ENCODE measurements at places on chromosomes 13 and 19.

DNA sequence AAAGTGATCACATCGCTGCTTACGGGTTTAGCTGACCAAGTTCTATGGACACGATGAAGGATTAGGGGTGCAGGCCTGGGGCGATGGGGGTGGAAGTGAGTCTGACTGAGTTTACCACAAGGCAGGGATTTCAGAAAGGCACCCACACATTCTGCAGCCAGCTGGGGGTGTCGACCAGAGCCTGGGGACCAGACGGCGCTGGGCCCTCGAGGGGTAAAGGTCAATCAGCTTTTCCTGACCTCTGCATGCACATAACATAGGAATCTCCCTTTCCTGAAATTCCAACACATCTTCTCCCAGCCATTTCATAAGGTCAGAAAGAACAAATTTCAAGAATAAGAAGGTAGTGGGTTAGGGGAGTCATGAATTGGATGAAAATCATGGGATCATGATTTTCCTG, 92.0 kb downstream of the ZNF536 start:
- DNase-seq, result no peak

GRCh38 chr13:111005808-111006505, 91.1 kb upstream of the ANKRD10 start:
- DNase-seq, result no peak

GRCh38 chr13:113618455-113618854, 33.9 kb downstream of the TFDP1 start:
- DNase-seq, result no peak

- DNase-seq, result no peak
These were observed 51.3 kb upstream of the CYSLTR2 start for GRCh38 chr13:48602296-48603016.

DNA sequence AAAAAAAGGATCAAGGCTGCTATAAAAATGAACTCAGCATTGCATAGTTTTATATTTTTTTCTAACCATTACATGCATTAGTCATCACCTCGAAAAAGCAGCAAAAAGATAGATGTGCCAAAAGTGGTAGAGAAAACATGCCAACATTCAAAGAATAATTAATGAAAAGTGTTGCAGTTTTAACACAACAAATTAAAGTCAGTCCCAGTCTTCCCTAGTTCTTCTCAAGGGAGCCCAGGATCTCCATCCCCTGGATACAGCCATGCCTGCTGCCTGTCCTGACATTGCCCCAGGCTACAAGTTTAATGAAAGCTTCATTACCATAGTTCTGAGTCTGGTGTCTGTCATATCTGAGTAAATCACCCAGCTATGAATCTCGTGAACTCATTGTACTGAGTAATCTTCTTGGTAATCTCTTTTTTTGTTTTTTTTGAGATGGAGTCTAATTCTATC, 116.6 kb upstream of the KLF12 start:
- no peak for DNase-seq

DNA sequence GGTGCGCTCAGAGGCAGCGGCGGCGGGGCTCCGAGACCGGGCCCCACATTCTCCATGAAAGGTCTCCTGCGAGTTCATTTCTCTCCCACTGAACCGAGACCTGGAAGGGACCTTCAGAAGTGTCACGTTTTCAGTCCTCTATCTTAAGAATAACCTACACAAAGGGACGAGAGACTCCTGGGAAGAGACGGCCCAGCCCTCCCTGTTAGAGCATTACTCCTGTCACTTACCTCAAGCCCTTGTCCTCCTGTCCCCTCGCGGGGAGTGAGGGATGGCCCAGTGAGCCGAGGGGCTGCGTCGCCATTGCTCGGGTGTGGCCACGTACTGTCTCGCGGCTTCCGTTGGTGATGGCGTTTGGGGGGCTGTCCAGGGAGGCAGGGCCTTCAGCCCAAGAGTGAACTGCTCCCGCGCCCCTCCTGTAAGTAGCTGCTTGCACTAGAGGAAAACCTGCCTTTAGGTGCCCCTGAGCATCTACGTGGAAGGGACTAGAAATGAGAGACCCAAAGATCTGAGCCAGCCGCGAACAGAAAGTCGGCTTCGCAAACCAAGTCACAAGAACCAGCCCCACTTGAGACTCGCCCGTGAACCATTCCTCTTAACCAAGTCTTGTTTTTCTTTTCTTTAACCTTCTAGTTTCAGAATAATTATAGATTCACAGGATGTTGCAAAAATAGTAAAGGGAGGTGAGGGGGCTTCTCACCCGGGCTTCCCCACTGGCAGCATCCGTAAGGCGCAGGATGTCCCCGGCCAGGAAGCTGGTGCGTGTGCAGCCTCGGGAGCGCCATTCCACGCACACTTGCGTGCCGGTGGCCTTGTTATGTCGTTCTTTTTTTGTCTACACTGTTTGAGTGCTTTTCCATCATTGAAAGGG, 21.1 kb upstream of the NDUFS7 start:
- no peak for DNase-seq

- no peak for DNase-seq
These were observed 349.5 kb downstream of the IRS2 start for GRCh38 chr13:109436841-109437240.

DNA sequence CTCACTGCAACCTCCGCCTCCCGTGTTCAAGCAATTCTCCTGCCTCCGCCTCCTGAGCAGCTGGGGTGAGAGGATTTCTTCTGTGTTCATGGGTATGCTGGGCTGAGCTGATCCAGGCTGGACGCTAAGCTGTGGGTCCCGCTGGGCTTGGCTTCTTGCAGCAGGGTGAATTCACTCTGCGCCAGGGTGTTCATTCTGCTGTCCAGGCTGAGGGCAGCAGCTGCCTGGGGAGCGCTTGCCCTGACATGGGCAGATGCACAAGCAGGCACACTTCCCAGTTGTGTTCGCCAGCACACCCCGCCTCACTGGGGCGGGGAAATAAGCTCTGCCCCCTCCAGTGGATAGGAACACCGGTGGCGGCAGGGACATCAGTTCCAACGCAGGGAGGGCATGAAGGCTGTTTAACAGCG, 7.3 kb upstream of the INAFM1 start:
- no peak for DNase-seq

- no peak for DNase-seq
These were observed 5.4 kb upstream of the IPO5 start for GRCh38 chr13:97948041-97948440.
